ENCODE measurements at places on chromosomes 1 and 21.

DNA sequence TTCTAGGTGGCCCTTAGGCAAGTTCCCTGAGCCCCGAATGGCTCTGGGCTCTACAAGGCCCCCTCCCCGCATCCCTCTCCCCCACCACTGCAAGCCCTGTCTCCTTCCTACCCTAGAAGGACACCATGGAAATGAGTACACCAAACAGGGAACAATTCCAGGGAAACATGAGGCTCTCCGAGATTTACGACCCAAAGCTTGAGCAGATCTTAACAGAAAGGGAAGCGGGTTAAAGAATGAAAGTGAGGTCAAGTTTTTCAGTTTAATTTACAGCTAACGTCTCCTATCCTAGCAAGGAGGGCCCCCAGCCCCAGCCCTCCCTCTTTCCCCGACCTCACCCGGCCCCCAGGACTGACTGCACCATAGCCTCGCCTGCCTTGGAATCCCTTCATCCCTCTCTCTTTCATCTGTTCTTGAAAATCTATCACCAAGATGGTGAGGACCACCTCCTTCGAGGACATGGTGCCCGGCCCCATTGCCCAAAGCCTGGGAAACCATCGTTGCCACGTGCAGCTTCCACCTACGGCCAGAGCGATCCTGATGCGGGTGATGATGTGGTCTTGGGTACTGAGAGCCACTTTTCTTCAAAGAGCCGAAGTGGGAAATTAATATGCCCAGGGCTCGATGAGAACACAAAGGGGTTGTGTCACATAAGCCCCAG, 30.5 kb downstream of the SIM2 start:
- DNase-seq = no peak

DNA sequence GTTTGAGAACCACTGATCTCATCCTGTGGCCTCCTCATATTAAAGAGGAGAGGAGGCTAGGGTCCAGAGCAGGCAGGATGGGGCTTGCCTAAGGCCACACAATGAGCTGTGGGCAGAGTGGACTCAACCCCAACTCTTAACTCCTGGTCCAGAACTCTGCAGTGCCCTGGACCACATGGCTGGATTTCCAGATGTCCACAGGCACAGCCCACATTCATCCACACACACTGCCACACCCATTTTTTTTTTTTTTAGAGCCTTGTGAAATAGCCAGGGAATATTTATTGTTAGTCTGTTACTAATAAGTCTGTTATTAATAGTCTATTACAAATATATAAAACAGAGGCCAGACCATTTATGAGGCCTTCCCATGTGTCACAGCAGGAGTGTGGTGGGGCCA, 192.2 kb downstream of the TRABD2B start:
- no peak for DNase-seq

GRCh38 chr1:2971609-2972008, 49.7 kb upstream of the ACTRT2 start:
- no peak for DNase-seq

GRCh38 chr1:202619505-202619904, 90.7 kb downstream of the SYT2 start:
- DNase-seq = no peak

- DNase-seq = peak; percentile 18
Measured at GRCh38 chr1:62271948-62272728, 47.1 kb downstream of the KANK4 start.

DNA sequence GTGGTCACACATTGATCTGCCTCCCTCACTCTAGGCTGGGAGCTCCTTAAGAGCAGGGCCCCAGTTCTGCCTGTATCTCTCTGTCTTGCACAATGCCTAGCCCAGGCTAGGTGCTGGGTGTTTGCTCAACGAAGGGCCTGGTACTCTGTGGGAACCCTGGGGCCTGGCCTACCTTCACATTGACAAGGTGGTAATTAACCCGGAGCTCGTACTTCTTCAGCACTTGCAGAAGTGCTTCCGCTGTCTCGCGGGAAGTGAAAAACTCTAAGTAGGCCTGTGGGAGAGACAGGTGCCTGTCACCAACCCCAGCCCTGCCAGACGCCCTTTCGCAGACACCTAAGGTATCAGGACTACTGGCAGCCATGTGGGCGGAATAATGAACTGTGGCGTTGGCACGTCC, 13.7 kb downstream of the MTHFR start:
- no peak for DNase-seq

DNA sequence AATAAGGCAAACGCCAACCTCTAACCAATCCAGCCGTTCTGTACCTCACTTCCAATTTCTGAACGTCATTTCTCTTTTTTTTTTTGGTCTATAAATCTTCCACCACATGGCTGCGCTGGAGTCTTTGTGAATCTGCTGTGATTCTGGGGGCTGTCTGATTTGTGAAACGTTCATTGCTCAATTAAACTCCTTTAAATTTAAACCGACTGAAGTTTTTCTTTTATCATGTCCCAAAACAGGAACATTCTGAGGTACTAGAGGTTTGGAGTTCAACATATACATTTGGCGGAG, 65.5 kb upstream of the BACH1 start:
- no peak for DNase-seq

DNA sequence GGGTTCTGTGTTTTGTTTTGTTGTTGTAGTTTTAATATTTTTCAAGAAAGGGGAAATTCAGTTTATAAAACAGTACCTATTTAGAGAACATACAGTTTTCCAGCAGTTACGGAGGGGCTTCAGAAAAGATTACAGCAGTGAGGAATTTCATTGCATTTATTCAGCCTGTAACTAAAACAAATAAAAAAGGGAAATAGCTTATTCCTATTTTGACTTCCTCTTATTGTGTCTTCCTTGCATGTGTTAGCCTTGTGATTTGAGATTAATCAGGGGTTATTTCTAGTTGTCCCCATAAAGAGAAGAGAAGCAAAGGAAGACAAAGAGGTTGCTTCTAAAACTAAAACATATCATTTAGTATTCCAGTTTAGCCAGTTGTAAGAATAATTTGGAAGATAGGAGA, 35.0 kb downstream of the CTTNBP2NL start:
- DNase-seq = no peak

DNA sequence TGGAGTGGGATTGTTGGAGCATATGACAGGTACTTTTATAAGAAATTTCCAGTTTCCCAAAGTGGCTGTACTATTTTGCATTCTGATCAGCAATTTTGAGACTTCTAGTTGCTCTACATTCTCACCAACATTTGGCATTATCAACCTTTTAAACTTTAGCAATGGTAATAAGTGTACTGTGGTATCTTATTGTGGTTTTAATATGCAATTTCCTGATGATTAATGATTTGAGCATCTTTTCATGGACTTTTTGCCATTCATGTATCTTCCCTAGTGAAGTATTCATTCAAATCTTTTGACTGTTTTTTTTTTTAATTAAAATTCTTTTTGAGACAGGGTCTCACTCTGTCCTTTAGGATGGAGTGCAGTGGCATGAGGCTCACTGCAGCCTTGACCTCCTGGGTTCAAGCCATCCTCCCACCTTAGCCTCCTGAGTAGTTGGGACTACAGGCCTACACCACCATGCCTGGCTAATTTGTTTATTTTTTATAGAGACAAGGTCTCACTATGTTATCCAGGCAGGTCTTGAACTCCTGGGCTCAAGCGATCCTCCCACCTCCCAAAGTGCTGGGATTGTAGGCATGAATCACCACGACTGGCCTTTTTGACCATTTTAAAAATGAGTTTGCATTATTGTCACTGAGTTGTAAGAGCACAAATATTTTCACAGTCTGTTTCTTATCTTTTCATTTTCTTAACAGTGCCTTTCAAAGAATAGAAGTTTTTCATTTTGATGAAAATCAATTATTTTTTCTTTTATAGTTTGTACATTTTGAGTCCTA, 7.8 kb upstream of the SLC6A9 start:
- DNase-seq = no peak

DNA sequence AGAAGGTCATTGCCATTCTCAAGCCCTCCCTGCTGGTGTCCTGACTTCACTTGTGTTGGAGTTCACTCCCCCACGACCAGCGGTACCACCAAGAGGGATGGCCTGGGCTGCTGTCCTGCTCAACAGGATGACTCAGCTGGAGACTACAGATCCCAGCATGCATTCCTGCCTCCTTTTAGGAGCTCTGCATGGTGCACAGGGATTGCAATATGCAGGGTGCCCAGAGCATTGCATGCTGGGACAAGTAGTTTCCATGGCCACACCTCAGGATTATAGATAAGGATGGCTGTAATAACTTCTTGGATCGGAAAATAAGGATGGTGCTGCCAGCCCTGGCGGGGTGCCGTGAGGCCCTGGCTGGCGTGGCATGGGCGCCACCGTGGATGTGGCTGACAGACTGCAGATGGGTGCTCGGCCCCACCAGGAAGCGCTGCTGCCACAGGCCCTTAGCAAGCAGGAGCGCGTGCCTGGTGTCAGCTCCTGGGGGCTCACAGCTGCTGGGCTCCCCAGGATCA, 150.0 kb downstream of the CASZ1 start:
- no peak for DNase-seq

- no peak for DNase-seq
Measured at GRCh38 chr1:194167956-194168640, 981.7 kb upstream of the B3GALT2 start.

DNA sequence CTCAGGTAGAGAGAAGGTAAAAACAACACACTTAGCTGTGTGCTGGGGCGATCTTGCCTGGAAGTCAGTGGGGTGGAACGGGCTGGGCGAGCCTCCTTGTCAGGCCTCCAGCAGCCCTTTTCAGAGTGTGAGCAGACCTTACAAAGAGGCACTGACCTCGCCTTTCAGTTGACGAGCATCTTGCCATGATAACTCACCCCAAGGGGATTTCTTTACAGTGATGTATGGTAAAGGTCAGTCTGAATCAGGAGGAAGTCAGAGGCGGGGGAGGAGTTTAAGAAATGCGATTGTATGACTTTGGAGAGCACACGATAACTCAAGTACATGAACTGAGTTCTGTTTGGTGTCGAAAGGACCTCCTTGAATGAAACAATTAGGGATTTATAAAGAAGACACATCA, 326.5 kb upstream of the PROX1 start:
- DNase-seq = no peak

DNA sequence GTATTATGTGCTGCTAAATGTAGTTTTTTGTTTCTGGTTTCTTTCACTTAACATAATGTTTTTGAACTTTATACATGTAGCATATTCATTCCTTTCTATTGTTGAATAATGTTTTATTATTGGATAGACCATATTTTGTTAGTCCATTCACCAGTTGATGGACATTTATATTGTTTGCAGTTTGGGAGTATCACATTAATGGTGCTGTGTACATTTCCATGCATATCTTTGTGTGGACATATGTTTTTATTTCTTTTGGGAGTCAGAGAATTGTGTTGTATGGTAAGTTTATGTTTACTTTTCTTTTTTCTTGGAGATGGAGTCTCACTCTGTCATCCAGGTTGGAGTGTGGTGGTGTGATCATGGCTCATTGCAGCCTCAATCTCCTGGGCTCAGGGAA, 134.6 kb downstream of the MAST2 start:
- DNase-seq = no peak

DNA sequence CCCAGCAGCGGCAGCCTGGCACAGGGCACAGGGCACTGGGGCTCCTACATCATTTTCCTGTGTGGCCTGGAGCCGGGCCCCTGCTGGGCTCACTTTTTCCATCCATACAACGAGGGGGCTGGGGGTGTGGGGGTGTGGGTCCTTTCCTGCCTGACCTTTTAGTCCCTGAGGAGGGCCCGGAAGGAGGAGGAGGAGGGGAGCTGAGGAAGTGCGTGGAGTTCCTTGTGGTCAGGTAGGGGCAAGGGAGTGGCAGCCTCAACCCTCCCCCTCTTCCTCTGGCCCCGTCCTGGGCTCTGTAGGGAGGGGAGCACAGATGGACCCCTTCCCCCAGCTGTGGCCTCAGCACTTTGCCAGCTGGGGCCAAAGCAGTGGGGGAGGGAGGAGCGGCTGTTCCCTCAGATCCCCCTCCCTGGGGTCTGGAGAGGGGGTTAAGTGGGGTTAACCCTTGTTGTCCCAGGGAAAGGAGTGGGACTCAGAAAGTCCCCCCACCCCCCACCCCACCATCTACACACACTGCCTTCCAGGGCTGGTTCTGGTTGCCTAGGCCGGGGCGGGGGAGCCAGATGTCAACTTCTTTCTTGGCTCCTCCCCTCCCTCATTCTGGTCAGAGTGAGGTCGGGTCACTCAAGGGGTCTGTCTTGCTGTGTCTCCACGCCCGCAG, 5.7 kb downstream of the NTRK1 start:
- no peak for DNase-seq

DNA sequence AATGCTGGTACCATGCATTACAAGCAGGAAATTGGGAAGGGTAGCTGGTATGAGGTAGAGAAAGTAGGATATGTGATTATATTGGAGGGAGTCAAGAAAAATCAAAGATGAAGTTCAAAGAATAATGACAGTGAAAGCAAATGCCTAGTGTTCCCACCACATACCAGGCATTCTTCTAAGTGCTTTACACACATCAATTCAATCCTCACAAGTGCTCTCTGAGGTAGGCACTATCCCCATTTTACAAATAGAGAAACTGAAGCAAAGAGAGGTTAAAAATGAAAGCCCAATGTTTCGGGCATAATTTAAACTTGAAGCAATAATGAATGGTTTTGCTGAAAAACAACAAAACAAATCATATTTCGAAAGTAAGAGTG, 40.1 kb upstream of the MCOLN3 start:
- no peak for DNase-seq

DNA sequence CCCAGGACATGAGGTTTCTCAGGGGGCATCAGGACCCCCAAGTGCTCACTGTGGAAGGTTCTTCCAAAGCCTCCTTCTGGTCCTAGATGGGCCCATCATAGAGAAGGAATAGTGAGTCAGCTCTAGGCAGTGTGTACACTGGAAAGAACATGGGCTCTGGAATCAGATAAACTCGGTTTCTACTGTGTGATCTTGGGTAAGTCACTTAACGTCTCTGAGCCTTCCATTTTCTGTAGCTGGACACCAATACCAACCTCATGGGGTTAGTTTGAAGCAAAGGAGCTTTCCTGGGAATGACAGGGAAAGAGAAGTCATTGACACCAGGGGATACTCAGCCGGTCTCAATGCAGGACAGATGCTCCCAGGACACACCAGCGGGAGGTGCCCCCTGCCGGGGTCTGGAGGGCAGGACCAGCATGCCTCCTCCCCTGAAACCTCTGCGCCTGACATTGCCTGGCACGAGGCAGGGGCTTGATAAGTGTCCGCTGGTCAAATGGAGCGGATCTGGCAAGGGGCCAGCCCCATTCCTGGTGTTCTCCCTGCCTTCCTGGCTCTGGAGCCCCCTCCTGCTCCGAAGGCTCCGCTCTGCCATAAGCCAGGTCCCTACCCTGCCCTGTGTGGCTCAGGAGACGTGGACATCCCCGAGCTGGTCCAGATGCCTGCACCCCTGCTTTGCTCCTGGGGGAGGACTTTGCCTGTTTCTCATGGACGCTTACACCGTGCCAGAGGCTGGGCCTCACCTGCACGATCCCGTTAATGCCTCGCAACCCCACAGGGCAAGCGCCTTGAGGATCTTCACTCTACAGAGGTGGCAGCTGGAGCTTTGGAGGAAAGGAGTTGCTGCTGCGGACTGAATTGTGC, 52.8 kb downstream of the EDN2 start:
- peak; percentile 48 for DNase-seq

GRCh38 chr1:235835226-235835625, 31.5 kb downstream of the LYST start:
- peak; percentile 46 for DNase-seq

DNA sequence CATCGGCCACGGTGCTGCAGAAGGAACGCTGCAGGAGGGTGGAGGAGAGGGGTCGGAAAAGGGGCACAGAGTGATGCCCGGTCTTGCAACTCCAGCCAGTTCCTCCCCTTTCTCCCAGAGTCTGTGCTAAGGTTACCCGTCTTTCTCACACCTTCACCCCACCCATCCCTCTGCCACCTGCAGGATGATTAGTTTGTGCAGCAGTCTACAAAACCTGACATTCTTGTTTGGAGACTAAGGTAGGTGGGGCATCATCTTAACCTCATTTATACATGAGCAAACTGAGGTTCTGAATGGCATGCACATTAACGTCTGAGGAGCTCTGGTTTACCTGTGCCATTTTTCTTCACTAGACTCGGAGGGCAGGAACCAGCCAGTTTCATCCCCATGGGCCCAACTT, 232.3 kb downstream of the GRIK3 start:
- no peak for DNase-seq
